T47D (cell line): ENCODE measurements at places on chromosomes 2 and 18.

DNA sequence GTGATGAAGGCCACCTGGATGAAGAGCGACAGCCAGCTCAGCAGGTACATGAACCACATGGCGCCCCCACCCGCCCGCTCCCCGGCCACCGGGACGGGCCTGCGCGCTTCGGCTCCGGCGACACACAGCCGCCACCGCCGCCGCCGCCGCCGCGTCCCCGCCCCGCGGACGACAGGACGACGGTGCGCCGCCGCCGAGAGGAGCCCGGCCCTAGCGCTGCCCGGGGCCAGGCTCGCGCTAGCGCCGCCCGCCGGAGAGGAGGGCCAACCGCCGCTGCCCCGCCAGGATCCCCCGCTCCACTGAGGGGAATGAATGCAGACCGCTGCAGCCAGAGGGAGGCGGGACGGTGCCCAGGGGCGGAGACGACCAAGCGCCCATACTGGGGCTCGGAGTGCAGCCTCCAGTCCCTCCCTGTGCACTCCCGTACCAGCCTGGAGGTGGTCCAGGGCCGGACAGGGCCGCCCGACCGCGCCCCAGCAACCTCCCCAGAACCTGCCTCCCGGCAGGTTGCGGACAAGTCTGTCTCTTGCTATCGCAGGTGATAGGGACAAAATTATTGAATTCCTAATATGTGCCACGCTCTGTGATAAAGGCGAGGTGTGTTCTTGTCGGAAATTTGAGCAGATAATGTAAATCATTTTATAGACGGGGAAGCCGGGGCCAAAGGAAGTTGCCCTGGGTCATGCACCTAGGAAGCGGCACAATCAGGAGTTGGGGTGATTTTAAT lies at the start of gene TEX261:
TEX261 (minus strand) TSS at position 175 of the 727 bp plus-strand sequence; CDS start at position 59, 116 bp downstream.
- DNase-seq = peak; percentile 73

- no peak for DNase-seq
These were observed 16.9 kb upstream of the MREG start for GRCh38 chr2:216030216-216030615.

DNA sequence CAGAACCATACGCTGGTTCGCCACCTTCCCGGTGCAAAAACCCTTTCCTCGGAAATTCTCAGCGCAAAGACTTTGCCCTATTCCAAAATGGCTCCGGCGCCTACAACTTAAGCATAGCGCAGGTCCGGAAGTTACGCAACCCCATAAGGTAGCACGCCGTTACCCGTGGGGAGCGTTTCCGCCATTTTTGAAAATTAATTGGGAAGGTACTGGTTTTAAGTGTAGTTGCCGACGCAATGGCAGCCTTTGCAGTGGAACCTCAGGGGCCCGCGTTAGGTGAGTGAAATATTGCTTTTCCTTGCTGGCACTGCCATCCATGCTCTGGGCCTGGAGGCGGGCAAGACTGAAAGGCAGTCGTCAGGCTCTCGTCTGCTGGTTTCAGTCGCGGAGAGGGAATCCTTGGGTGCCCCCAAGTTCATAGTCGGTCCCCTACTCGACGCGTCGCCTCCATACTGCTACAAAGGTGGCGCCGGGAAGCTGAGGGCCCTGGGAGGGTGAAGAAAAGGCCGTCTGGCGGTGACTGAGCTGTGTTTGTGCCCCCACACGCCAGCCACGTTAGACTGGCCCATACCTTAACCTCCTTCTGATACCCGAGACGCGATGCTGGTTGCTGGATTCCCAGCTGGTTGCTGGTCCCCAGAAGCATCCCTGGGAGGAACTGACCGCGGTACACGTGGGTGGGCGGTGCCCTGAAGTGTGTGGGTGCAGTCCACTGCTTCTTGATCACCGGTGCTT lies at the start of gene NUP35:
NUP35 (plus strand) TSS at position 222 of the 735 bp plus-strand sequence; CDS start at position 237, 15 bp downstream.
- DNase-seq = peak; percentile 91

DNA sequence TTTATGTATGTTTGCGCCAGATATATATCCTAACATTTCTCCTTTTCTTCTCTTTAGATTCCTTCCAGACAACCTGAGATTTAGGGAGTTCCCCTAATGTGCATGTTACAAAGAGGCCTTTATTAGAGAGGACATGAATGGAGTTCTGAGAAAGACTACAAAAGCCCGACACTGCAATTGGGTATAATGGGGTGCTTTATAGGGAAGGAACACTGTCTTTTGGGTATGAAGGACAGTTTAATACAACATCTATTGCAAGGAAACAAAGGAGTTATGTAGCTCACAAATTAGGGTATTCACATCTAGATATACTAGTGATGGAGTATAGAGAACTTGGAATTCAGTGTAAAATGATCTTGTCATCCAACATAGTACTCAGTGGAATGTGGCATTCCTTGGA lies 383.8 kb downstream of the FIGN start:
- DNase-seq = no peak

DNA sequence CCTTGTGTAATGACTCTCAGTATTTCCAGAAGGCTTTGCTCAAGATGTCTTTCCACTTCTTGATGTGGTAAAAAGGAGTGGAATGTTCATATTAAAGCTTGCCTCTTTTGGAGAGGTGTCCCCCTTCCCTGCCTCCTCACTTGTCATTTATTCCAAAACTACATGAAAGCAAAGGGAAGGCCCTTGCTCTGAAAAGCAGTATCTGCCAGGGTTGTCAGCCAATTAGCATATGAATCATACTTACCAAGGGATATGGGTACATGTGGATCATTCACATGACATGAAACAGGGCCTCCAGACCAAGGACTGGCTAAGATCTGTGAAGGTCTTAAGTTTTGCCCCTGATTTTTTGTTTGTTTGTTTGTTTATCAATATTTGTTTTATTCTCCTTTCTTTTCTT lies 31.3 kb downstream of the ANXA4 start:
- DNase-seq = no peak

DNA sequence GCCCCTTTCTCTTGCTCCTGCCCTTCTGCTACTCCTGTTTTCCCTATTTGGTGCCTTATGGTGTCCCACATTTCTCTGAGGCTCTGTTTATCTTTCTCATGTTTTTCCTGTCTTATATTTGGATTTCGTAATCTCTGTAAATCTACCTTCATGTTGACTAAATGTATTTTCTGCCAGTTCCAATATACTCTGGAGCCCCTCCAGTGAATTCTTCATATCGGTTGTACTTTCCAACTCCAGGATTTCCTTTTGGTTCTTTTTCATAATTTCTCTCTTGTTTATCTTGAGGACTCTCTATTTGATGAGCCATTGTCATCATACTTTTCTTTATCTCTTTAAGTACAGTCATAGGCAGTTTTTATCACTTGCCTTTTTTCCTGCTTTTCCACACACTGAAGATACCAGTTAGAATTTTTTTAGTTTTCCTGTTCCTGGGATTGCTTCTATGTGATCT lies 19.1 kb downstream of the SCLY start:
- no peak for DNase-seq

GRCh38 chr2:204177977-204178522 lies 241.5 kb downstream of the ICOS start:
- DNase-seq = peak; percentile 58

- peak; percentile 2 for DNase-seq
These were observed 40.7 kb upstream of the GALR1 start for GRCh38 chr18:77208964-77209363.

DNA sequence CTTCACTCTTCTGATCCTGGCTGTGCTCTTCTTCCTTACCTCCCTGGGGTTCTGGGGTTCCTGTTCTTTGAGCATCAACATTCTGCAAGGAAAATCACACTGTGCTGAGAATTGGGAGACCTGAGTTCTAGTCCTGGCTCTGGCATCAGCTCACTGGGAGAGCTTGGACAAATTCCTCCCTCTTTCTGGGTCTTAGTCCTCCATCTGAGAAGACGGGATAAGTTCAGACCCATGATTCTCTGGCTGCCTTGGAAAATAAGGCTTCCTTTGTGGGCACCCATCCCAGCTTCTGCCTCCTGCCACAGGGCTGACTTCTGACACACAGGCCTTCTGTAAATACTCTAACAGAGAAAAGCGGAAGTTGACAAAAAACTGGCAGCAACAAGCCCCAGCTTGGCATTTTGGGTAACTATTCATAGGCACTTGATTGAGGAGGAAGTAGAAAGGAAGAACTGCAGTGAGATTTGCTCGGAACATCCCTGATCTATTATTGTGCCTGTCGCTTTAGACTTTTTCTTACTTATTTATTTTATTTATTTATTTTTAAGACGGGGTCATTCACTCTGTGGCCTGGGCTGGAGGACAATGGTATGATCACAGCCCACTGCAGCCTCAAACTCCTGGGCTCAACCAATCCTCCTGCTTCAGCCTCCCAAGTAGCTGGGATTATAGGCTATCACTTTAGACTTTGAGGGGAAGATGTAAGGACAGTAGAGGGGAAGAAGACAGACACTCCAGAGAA lies 7.9 kb downstream of the PCBP1 start:
- DNase-seq = peak; percentile 27

DNA sequence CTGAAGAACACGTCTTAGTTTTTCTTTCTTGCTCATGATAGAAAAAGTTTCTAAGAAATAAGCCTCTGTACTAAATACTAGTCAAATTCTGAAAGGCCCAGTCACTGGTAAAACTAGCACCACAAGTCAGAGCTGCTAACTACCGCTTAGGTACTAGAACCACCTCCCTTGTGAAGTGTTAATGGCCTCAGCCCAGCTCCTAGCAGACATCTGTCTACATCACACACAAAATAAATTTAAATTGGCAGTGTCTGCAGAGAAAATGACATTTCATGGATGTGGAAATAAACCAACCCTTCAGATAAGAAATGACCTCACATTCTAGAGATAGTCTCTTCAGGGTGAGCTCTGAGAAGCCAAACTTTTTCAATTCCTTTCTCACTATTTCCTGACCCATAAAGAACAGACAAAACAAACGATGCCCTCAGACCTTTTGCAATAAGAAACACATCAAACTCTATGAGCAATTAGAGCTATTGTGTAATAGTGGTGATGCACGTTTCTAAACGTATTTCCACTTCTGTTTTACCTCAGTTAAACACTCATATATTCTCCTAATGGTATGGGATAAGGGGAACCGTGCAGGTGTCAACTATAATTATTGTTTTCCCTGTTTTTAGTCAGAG lies 70.3 kb upstream of the DSG1 start:
- DNase-seq = no peak

DNA sequence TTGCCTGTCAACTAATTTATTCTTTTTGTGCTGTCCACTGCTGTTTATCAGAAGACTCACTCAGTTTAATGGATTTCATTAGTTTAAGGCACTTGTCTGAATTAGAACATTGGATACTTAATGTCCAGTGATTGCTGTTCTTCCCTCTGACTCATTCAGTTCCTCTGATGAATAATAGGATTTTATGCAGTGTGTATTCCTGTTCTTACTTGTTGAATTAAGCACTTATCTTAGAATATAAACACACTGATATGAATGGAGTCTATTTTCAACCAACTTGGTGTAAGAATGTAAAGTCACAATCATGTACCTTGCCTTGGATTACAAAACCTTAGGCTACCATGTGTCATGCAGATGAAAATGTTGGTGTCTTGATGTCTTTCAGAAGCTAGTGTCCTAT lies 87.0 kb upstream of the PROKR1 start:
- DNase-seq = no peak

DNA sequence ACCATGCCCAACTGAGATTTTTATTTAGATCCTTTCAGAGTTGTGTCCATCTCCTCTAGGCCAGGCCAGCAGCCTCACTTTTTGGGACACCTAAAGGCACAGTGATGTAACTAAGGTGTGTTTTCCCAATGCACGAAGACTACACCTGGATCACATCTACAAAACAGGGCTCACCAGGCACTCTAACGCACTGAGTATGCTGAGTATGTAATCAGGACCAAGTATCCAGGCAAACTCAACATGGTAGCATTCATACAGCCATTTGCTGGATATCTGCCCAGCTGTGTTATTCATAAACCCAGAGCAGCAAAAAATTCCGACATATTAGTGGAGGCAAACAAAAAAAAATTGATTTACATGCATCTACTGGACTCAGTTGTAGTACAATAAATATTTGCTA lies 33.8 kb downstream of the LPIN2 start:
- no peak for DNase-seq

DNA sequence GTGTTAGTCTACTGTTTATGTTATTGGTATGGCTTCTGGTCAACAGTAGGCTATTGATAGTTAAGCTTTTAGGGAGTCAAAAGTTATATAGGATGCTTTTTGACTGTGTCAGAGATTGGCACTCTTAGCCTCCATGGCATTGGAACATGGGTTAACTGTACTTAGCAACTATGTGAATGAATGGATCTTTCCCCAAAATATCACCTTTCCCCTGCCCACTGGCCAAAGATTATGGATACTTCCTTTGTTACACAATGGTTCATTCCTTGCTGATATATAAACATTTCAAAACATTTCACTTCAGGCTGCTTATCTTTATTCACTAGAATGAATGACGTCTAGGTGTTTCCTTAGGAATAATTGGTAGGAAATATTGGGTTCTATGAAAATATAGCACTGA lies 62.1 kb upstream of the DOCK10 start:
- DNase-seq = no peak
